ENCODE measurements at places on chromosomes 2 and 18. TPM values are rescaled to one million over a fixed set of nuclear protein-coding genes. Genes with fewer than 3 reads are reported as not detected.

The EFR3B gene
- total RNA-seq = 3.5 TPM

The PTMA gene
- total RNA-seq = 2,413 TPM

DNA sequence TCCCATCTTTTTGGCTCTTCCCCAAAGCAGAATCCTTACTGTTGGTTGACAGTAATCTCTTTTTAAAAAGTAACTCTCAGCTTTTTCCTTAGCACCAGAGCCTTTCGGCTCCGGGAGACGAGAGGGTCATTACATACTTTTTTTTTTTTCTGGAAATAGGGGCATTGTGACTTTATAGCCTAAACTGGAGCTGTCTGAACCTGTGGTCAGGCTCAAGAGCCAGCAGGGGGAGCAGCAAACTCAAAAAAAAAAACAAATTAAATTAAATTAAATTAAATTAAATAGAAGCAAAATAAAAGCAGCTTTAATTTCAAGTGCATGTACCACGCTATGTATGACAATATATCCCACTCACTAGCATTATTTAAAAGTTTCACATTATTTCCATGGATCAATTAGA is 156.6 kb downstream of the DTNA start:
- no peak overlapping the region for H3K27ac ChIP-seq
- no peak overlapping the region for H3K4me3 ChIP-seq
- no peak for DNase-seq
- no peaks in the 10 kb centered on the region for H3K36me3 ChIP-seq

DNA sequence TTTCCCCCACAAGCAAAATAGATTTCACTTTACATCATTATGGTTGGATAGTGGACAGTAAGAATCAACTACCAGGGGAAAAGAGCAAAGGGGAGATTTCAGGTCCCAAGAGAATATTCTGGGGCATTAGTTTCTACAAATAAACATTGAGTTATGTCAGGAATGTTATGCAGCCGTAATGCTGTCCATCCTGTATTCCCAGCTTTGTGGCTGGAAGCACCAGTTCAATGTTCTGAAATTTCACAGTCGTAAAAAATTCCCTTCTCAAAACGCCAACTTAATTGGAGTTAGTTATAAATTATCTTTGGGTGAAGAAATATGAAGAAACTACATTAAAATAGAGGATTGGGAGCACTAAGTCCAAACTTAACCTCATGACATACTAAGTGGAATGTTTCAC is 141.5 kb upstream of the FIGN start:
- no peak for DNase-seq
- no peaks in the 10 kb centered on the region for H3K36me3 ChIP-seq
- no peaks in the 10 kb centered on the region for H3K4me1 ChIP-seq
- H3K27me3 ChIP-seq = no peaks in the 10 kb centered on the region

DNA sequence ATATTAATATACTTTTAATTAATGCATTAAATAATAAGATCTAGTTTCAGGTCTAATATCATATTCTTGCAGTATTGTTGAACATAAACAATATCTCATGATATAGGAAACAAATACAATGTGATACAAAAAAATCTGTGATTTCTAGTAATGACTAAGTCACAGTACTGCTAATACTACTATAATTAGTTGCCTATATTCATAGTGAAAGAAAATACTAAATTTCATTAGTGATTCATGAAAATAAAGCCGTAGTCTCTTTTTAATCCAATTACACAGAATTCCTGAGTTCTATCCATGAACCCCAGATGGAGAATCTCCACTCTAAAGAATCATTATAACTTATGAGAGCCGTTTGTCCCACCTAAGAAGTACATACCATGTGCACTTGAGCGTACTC is 266.3 kb upstream of the ACVR2A start:
- no peak overlapping the region for H3K27ac ChIP-seq
- no peak for DNase-seq
- H3K4me1 ChIP-seq = no peaks in the 10 kb centered on the region
- H3K27me3 ChIP-seq = no peaks in the 10 kb centered on the region

DNA sequence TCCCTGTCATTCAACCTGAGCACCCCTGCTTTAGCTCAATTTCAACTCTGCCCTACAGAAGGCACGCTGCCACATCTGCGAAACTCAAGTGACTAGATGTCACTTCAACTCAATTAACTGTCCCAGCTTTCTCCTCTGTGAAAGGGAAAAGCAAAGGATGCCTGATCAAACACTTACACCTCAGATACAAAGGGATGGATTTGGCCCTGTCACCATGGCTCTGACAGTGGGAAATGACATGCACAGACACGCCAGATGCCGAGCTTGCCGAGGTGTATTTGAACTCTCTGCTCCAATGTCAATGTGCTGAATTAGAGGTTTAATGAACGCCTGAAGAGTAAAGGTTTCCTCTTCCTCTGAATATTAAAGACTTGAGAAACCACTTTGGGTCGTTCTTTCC is 481.1 kb downstream of the CBLN2 start:
- no peak for DNase-seq
- H3K36me3 ChIP-seq = no peaks in the 10 kb centered on the region
- H3K4me3 ChIP-seq = no peak overlapping the region
- H3K27ac ChIP-seq = no peak overlapping the region
- H3K27me3 ChIP-seq = no peaks in the 10 kb centered on the region
